GM20000 (cell line): ENCODE measurements at places on chromosomes 12 and 14.

DNA sequence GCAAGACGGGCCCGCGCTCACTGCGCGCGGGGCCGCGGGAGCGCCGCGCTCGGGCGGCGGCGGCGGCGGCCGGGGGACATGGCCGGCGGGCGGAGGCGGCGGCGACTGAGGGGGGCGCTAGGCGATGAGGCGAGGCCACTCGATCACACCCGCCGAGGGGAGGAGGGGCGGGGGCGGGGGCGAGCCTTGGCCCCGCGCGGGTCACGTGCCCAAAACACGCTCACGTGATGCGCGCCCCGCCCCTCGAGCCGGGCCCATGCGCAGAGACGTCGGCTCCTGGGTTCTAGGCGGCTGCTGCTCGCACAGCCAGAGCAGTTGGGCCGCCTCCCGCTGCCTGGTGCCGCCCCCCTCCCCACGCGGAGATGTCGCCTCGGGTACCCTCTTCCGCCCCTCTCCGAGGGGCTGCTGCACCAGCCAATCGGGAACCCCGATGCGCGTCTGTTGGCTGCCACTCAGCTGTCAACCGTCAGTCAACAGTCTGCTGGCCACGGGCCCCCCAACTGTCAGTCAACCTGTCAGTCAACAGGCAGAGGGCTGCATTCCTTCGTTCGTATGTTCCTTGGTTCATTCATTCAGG is at the start of gene SPPL3:
Gene SPPL3, minus strand, starts transcription at position 162 of the 577 bp plus-strand sequence. CDS start 491 bp downstream, outside the sequence.
- DNase-seq, result peak; percentile 98

- DNase-seq, result no peak
Observed at GRCh38 chr12:20490213-20490612, 121.9 kb downstream of the PDE3A start.

DNA sequence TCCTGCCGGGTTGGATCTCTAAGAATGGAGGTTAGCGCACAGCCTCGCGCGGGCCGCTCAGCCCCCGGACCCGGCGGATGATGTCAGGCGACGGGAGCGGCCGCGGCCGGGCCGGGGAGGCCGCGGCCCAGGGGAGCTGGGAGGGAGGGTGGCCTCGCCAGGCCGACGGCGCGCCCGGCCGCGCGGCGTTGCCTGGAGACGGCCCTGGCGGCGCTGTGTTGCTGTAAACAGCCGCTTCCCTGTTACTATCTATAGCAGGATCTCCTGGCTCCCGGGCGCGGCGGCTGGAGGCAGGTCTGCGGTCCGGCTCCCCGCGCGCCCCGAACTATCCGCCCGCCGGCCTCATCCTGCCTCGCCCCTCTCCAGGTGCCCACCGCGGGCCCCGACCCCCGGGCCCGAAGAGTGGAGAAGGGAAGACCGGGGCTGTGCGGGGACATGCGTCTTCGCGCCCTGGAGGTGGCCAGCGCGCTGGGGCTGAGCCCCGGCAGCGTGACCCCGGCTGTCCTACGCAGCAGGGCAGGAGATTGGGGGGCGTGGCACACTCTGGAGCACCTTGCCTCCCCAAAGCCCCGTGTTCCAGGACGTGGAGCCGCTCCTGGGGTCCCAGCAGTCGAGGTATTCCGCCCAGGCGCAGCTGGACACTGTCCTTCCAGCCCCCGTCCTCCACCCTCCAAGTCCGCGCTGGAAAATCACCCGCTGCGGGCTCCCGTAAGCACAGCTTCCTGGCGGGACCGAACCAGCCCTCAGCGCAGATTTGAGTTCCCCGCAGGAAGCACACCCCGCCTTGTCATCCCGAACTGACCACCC is 1.4 kb upstream of the FOS start:
- peak; percentile 84 for DNase-seq

DNA sequence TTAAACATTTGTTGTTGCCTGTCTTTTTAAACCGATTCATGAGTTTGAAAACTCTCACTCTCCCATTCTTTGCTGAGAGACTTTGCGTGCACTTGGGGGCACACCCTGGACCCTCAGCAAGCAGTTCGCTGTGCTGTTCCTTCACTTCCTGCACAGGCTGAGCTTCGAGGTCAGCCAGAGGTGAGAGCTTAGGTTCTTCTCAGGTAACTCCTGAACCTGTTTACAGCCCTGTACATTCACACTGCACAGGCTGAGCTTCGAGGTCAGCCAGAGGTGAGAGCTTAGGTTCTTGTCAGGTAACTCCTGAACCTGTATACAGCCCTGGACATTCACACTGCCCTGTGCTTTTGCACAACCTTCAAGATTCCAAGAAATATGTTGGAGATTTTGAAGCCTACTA is 9.8 kb upstream of the CLECL1 start:
- DNase-seq, result no peak

DNA sequence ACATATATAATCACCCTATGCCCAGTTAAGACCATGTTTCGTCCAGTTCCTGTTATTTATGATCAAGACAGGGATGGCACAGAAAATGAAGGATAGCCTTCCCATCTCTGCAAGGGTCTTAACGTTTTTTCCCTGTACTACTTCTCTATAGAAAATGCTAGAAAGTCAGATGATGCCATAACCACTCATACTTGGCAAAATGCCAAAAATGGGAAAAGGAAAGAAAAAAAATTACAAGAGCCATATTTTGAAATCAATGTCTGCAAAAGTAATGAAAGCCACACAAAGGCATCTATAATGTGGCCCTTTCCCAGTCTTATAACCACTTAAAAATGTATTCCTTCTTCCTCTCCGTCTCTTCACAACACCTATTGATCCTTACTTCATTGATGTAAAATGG is 1.8 kb upstream of the MYL6B start:
- DNase-seq, result no peak

DNA sequence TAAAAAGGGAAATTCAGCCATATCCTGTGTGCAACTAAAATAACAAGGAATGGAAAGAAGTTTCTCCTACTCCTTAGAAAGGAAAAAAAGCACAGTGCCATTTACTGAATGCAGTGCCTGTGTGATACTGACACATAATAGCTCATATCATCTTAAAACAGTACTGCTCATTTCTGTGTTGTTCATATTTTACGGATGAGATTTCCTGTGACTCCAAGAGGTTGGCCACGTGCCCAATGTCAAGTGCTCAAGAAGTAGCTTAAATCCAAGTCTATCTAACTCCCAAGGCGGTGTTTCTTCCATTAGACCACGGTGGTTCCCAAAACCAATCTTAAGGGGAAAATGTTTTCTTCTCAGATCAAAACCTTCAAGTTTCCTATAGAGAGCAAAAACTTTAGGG is 20.0 kb downstream of the MAP3K9 start:
- DNase-seq, result no peak

- DNase-seq, result no peak
Observed at GRCh38 chr14:104542871-104543830, 36.4 kb upstream of the C14orf180 start.

DNA sequence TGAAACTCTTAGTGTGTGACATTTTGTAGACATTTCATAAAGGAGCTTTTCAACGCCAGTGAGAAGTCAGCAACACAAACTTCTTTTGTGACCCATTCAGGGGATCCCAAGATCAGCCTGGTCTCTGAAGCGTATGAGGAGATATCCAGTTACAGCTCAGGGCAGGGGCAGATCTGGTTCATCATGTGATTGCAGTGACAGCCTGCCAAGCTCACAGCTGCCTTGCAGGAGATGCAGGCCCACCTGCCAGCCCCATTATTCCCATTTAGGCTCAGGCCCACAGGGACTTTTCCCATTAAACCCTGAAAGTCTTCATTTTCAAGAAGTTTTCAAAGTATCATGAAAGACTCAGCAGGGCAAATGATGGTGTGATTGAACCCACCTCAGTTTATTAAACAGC is 38.3 kb downstream of the SRGAP1 start:
- no peak for DNase-seq

- no peak for DNase-seq
Observed at GRCh38 chr14:87049950-87050349, 943.0 kb downstream of the GALC start.

- DNase-seq, result no peak
Observed at GRCh38 chr12:108641446-108642268, 8.0 kb upstream of the SELPLG start.

GRCh38 chr12:2194060-2194459 is 141.3 kb downstream of the CACNA1C start:
- no peak for DNase-seq

GRCh38 chr14:22739423-22739822 is 27.1 kb upstream of the OXA1L start:
- DNase-seq, result no peak
